ENCODE measurements at places on chromosomes 4 and X. TPM values are rescaled to one million over a fixed set of nuclear protein-coding genes. Genes with fewer than 3 reads are reported as not detected.

The TIGD2 gene
- 23.9 TPM for total RNA-seq

The GC gene
- total RNA-seq, result not detected

The CCDC120 gene
- 5.6 TPM for total RNA-seq

The HERC3 gene
- total RNA-seq, result 47.0 TPM

The CAMK2D gene
- total RNA-seq, result 119 TPM

The KLHL13 gene
- 36.2 TPM for total RNA-seq

The GAGE12E gene
- not detected for total RNA-seq

The RPS6KA6 gene
- total RNA-seq, result 19.5 TPM

The HELT gene
- total RNA-seq, result 1.0 TPM

The ZDHHC15 gene
- 8.0 TPM for total RNA-seq
